IPS DF 6.9 (cell line): ENCODE measurements at places on chromosomes 4 and X.

- DNase-seq = no peak
Observed at GRCh38 chr4:29277381-29277780, 1442.8 kb upstream of the PCDH7 start.

DNA sequence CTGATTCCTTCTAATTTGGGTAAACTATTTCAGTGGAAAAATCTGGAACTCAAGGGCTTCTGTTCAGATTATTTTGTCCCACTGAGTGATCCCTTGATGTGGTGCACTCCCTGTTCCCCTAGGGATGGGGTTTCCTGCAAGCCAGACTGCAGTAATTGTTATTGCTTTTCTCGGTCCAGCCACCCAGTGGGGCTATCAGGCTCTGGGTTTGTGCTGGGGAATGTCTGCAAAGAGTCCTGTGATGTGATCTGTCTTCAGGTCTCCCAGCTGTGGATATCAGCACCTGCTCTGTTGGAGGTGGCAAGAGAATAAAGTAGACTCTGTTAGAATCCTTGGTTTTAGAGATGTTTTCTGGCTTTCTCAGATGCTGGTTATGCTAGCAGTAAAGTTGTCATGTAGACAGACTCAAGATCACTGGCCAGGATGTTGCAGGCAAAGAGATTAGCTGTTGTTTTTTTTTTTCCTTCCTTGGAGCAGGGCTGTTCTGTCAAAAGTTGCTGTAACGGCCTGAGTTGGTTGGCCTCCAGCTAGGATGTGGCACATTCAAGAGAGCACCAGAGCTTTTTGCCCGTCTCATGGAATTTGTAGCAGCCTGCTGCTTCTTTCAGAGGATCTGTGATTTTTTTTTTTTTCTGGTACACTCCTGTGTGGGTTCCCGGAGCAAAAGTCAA, 1314.0 kb downstream of the PCDH19 start:
- DNase-seq = no peak

DNA sequence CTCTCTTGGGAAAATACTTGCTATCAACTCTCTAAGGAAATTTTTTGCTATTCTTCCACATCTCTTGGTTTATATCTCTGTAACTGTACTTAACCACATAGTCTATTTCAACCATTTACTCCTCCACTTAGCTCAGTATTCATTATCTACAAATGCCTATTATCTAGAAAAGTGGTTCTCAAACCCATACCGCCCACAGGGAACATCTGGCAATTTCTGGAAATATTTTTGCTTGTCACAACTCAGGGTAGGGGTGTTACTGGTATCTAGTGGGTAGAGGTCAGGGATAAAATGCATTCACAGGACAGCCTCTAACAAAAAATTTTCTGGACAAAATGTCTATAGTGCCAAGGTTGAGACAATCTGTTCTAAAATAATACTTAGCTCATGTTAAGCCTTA, 14.4 kb downstream of the ATRX start:
- no peak for DNase-seq

DNA sequence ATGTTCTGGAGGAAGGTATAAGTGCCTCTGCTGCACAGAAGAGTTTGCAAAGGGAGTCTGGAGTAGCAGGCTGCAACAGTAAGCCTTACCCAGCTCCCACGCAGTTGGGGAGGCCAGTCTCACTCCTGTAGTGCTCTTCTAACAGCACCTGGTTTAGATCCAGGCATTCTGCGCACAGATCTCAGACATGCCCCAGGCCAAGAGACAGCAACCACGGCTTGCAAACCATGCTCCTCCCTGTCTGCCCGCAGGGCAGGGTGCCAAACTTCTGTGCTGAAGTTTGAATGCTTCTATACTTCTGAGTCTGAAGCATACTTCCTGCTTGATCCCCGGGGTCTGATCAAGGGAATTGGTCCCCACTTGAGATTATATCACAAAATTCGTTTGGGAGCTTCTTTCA, 106.3 kb downstream of the LINC00632 start:
- no peak for DNase-seq

- no peak for DNase-seq
Observed at GRCh38 chr4:18041114-18041513, 19.6 kb upstream of the LCORL start.

GRCh38 chr4:128424527-128425497, 137.2 kb upstream of the PGRMC2 start:
- DNase-seq = no peak

- no peak for DNase-seq
Observed at GRCh38 chrX:24292353-24292752, 21.5 kb downstream of the SUPT20HL2 start.

- DNase-seq = no peak
Observed at GRCh38 chr4:8394061-8394519, 46.4 kb downstream of the ACOX3 start.

DNA sequence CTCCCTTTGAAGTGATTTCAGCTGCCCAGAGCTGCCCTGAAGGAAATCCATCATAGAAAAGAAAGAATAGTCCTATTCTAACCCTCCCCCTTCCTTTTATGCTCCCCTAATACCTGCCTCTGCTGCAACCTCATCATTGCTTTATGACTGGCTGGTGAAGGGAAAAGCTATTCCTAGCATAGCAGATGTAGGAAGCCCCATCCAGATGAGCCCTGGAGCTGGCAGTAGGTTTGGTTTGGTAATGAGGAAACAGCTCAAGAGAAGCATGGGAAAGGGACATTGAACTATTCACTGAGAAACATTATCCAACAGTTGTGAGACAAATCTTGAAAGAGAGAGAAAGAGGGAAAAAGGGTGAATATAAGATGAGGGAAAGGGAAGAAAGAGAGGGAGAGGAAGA, 29.2 kb downstream of the ARSJ start:
- no peak for DNase-seq

- no peak for DNase-seq
Observed at GRCh38 chr4:153794006-153794405, 5.1 kb upstream of the SFRP2 start.
